ENCODE measurements at places on chromosomes 4 and X. TPM values are rescaled to one million over a fixed set of nuclear protein-coding genes. Genes with fewer than 3 reads are reported as not detected.
A peak's percentile ranks its signal among the peaks of the same experiment; 100 is the strongest.

- no peak for DNase-seq
Observed at GRCh38 chrX:93875621-93876282, 201.7 kb downstream of the FAM133A start.

- peak; percentile 7 for DNase-seq
Observed at GRCh38 chrX:31545726-31546125, 473.9 kb upstream of the FTHL17 start.

DNA sequence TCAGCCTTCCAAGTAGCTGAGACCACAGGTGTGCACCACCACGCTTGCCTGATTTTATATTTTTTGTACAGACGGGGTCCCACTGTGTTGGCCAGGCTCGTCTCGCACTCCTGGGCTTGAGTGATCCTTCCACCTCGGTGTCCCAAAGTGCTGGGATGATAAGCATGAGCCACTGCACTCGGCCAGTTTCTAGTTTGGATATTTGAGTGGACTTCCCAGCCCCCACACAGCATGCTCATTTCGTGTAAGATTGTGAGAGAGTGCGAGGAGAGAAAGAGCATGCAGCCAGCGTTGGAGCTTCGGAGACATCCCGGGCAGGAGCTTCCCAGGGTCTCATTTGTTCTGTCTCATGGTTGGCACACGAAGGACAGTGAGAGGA is 31.8 kb downstream of the ARSD start:
- DNase-seq = no peak

DNA sequence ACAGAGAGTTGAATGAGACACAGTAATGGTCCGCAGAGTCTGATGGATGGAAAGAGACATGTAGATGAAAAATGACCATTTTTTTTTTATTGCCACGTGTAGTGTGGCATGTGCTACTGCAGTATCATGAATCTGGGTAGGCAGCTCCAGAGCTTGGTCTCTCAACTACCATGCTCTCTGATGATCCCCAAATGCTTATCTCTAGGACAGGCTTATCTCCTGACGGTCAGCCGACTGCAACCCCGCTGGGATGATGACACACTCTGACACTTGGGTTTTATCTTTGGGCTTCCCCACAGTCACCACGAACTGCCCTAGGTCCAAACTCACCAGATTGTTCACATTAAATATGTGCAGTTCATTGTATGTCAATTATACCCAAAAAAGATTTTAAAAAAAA is 239.7 kb downstream of the QDPR start:
- no peak for DNase-seq

- DNase-seq = no peak
Observed at GRCh38 chr4:182093431-182093831, 149.8 kb upstream of the TENM3 start.

DNA sequence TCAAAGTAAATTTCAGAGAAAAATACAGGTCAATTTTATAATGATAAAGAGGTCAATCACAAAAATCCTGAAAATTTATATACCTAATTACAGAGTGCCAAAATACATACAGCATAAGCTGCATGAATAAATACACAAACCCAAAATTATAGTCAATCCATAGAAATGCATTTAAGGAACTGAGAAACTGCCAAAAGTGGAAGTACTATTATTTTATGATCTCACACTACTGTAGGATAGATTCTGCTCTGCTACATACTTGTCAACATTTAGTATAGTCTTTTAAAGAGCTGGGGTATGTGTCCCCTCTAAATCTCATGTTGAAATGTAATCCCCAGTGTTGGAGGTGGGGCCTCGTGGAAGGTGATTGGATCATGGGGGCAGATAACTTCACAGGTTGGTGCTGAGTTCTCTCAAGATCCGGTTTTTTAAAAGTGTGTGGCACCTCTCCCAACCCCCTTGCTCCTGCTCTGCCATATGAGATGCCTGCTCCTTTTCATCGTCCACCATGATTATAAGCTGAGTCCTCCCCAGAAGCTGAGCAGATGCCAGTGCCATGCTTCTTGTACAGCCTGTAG is 31.8 kb downstream of the CHIC2 start:
- DNase-seq = peak; percentile 25

DNA sequence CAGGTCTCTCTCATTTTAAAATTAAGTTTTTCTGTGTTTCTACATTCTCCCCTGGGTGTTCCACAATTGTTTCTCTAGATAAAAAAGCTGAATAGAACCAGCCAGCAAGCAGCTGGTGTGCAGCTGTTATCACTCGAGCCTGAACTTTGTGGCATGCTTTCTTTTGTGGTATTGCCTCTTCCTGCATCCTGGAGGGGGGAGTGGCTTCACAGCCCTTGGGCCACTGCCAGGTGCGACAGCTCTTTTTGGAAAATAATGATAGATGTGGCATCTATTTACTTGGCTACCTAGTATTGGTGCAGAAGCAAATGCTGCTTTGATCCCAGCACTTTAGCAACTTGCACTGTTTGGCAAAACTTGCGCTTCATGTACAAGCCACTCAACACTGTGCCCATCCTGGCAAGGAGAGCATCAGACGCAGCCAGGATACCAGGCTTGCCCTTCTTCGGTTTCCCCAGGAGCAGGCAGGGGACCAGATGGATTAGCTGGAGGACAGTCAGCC is 69.4 kb downstream of the HMGB2 start:
- DNase-seq = peak; percentile 62

- no peak for DNase-seq
Observed at GRCh38 chrX:43702660-43703059, 46.6 kb downstream of the MAOA start.

- DNase-seq = no peak
Observed at GRCh38 chrX:22141047-22141730, 109.1 kb downstream of the PHEX start.

DNA sequence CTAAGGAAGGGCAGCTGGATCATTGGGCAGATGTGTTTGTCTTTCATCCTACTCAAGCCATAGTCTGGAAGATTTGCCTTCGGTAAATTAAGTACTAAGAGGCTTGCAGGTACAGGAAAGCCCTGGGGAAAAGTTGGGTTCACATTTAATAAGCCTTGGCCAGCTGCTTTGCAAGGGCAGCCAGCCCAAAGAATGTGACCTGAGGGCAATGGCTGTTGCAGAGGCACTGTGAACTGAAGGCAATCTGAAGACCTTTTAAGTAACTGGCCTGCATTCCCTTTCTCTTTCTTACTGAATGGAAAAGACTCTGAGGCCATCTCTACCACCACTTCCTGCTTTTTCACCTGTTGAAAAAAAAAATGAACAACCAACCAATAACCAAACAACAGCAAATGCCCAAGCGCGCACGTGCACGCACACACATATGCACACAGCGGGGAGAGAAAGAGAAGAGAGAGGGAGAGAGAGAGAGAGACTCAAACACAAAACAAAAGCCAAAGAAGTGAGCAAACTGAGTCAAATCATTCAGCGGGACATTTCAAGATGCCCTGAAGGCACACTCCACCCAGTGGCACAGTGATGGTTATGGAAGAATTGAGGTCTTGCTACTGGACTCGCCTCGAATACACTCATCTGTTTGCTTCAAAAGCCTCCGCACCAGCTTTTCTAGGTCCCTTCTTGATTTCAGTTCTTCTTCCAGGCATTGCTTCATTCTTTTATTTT is 19.6 kb downstream of the CD40LG start:
- no peak for DNase-seq

Gene VCX3A
- polyA plus RNA-seq = 0.21 TPM

Gene SPP1
- polyA plus RNA-seq = 130 TPM

Gene SMIM10
- 15.4 TPM for polyA plus RNA-seq

Gene UTP3
- polyA plus RNA-seq = 24.2 TPM

All from muscle of back (tissue), 13 donors.